ENCODE measurements at places on chromosomes 5 and 9.
A peak's percentile ranks its signal among the peaks of the same experiment; 100 is the strongest.

GRCh38 chr9:115213818-115214334, 95.9 kb upstream of the TNC start:
- DNase-seq: no peak

DNA sequence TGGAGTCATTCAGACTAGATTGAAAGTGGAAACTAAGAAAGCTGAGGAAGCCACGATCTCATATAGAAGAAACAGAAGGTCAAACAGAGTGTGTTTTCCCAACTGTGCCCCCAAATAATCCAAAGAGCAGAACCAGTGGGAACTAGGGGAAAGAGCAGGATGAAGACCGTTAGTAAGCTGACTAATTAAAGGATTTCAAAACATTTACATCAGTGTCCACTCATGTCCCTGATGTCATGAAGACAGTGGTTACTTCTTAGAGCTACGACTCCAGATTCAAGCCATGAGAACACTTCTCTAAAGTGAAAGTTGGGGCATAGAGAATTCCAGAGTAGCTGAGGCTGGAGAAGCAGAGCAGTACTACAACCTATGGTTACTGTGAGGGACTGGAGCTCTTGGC, 119.6 kb upstream of the SLC12A2 start:
- DNase-seq: no peak

- no peak for DNase-seq
These were observed 40.1 kb upstream of the TIFAB start for GRCh38 chr5:135492319-135492626.

DNA sequence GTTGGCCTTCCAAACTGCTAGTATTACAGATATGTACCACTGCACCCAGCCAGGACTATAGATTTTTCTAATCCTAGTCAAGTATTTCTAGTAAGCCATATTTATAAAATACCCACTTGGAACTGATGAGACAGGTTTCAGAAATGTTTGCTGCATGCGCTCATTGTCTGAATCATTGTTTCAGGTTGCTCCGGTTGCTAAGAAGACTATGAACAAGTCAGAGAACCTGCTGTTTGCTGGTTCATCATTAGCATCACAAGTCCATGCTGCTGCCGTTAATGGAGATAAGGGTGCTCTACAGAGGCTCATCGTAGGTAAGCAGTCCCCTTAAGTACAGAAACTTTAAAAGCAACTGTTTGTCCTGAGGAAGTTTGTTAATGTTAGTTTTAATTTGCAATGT, 5.3 kb downstream of the INVS start:
- DNase-seq: no peak

DNA sequence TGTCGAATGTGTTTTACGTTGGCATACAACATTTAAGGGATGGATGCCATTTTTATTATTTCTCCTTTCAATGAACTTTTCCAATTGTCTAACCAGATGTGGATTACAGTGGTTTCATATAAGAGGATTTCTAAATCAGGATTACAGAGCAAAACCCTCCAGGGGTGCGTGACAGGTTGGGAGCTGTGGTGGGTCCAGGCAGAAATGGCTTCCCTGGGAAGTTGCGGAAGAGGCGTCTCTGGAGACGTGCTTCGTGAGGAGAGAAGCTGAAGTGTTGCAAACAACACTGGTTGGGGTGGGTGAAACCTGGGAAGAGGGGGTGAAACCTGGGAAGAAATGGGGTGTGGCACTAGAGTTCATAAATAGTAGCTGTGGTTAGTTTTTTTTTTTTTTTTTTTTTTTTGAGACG, 4.5 kb upstream of the RPL26L1 start:
- DNase-seq: no peak

GRCh38 chr5:171966270-171966669, 40.2 kb downstream of the FBXW11 start:
- no peak for DNase-seq

GRCh38 chr5:37767961-37768360, 71.9 kb downstream of the GDNF start:
- no peak for DNase-seq

GRCh38 chr5:76099286-76099702, 16.1 kb downstream of the SV2C start:
- DNase-seq: no peak

GRCh38 chr5:152673601-152674000, 268.5 kb upstream of the NMUR2 start:
- DNase-seq: no peak

DNA sequence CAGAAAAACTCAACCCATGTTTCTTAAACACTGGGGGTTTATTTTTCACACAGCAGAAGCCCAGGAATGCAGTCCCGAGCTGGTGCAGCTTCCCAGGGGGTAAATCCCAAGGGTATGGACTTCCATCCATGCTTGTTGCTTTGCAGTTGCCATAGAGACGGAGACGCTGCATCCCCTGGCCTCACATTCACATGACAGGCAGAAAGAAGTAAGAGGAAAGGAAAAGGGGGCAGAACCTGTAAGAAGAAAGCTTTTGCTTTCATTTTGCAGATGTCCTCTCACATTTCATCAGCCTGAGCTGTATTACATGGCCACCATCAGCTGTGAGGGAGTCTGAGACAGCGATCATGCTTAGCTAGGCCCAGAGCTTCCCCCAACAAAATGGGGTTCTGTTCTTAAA, 321.0 kb downstream of the AGTPBP1 start:
- DNase-seq: no peak

DNA sequence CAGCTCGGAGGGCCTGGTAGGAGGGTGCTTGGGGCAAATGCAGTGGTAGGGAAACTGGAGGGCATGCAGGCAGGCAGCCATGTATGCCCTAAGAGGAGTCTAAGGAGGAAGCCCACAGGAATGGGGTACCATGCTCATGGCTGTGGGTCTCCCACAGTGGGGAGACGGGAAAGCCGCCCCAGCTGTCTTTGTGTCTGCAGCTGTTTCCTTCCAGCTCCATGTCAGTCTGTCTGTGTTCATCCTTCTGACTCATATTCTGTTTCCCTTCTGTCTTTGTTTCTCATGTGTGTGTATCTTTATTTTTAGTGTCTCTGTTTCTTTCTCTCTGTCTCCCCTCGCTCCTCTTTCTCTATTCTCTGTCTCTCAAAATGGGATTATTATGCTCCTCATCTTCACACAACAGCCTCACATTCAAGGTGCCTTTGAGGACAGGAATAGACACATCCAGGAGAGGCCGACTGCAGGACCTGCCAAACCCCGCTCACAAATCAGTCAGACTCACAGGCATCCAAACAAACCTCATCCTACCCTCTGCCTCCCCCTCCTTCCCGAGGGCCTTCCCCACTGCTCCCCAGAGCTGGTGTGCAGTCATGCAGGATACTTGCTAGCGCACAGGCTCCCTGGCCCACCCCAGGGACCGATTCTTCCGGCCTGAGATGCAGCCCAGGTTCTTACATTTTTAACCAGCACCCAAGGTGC, 68.4 kb upstream of the RARS1 start:
- DNase-seq: no peak

GRCh38 chr5:138068742-138069600, 14.9 kb upstream of the WNT8A start:
- DNase-seq: peak; percentile 69

DNA sequence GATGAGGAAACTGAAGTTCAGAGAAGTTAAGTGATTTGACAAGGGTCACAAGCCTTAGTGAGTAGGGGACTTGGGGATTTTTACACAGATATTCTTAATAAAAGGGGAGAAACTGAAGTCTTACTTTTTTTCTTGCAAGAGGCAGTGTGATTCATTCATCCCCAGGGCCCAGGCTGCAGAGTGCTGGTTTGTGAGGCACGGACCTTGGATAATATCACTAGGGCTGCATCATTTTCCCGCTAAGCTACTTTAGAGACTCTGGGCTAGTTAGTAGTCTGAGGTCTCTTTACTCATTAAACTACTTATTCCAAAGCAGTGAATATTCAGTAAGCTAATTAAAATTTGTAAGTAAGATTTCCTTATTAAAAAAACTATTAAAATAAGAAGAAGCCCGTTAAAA, 195.0 kb downstream of the PBX3 start:
- no peak for DNase-seq

DNA sequence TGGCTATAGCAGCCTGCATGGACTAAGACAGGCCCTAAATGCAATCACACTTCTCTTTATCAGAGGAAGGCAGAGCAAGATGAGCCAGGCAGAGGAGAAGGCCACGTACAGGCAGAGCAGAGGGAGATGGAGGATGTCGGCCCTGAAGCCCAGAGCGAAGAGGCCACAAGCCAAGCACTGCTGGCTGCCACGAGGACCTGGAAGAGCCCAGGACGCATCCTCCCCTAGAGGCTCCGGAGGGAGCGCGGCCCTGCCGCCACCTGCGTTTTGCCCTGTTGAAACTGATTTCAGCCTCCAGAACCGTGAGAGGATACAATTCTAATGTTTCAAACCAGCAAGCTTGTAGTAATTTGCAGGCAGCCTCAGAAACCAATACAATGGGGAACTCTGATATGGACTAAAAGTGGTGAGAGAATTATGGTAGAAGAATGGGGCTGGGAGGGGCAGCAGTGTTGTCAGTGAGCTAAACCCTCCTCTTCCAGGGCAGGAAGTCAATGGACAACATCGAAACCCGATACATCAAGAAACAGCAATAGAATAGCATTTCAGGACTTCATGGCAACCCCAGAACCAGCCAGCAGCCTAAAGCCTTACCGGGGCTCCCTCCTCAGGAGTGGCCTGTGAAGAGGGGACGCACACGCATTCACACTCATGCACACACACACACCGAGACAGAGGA, 32.6 kb downstream of the ADAMTS2 start:
- DNase-seq: no peak

GRCh38 chr9:120710110-120710981, 3.9 kb downstream of the MEGF9 start:
- no peak for DNase-seq

DNA sequence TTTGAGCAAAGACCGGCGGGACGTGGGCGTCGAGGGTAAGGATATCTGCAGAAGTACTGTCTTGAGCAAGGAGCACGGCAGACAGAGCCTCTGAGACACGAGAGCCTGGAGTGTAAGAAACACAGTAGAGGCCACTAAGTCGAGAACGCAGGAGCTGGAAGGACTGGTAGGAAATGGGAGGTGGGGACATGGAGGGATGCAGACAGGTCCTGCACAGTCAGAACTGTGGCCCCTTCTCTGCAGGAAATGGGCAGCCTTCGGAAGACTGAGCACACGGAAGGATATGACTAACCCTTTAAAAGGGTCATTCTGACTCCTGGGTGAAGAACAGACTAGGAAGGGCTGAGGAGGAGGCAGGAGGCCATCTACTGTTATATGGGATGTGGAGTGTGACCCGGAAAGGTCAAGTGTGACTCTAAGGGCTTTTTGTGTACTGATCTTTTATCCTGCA, 1.4 kb upstream of the CAMSAP1 start:
- DNase-seq: no peak

GRCh38 chr9:123784518-123784917, 145.4 kb downstream of the DENND1A start:
- no peak for DNase-seq

- no peak for DNase-seq
These were observed 57.5 kb upstream of the ICE1 start for GRCh38 chr5:5364932-5365331.

GRCh38 chr9:76198336-76198735, 195.9 kb downstream of the RFK start:
- DNase-seq: no peak

- no peak for DNase-seq
These were observed 407.1 kb upstream of the PAPPA start for GRCh38 chr9:115746496-115746895.

DNA sequence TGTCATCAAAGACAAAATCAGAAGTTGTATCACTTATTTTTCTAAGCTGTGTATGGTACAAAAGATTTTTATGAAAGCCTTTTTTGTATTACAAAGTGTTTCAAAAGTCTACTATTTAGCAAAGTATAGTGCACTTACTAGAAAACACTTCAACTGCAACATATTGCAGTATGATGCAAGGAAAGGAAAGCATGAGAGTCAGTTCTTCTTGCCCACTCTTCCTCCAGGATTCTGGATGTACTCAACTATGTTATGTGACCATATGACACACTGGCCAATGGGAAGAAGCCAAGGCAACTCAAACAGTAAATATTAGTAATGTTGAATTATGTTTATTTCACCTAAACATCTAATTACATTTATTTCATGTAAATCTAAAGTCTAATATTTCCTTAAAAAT, 49.5 kb upstream of the TYRP1 start:
- no peak for DNase-seq

- DNase-seq: peak; percentile 35
These were observed 297.7 kb downstream of the PARP8 start for GRCh38 chr5:50963971-50964745.
